ENCODE measurements at places on chromosomes 5 and 9.

DNA sequence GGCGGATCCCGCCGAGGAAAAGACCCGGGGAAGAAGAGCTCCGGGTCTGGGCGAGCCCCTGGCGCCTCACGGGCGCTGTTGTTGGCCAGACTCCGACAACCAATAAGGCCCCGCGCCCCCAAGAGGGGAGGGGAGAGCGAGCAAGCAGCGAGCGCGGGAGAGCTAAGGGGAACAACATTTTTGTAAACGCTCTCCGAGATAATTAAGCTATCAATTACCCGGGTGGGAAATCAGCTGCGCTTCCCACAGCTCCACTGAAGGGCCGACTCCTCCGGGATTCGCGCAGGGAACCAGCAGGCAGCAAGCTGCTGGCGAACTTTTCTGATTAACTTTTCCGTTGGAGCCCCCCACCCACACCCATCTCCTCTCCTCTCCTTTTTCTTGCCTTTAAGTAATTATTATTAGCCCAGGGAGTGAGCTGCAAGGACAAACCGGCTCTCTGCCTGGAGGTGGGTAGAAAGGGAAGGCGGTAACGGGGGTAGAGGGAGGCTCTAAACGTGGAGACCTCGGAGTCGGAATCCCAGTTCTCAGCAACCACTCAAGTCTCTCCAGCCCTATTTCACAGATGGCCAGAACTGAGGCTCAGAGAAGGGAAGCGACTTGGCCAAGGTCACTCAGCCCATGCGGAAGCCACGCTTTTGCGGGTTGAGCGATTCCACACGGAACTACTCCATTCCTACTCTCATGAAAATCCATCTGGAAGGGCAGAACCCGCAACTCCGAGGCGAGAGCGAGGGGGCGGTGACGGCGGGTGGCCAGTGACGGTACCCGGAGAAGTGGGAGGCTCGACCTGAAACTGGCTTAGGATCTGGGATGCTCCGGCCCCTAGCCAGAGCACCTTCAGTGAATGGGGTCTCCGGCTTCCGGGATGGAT, 1.3 kb downstream of the ASTN2 start:
- DNase-seq, result no peak
- H3K4me1 ChIP-seq, result no peaks in the 10 kb centered on the region
- no peak overlapping the region for H3K4me3 ChIP-seq

DNA sequence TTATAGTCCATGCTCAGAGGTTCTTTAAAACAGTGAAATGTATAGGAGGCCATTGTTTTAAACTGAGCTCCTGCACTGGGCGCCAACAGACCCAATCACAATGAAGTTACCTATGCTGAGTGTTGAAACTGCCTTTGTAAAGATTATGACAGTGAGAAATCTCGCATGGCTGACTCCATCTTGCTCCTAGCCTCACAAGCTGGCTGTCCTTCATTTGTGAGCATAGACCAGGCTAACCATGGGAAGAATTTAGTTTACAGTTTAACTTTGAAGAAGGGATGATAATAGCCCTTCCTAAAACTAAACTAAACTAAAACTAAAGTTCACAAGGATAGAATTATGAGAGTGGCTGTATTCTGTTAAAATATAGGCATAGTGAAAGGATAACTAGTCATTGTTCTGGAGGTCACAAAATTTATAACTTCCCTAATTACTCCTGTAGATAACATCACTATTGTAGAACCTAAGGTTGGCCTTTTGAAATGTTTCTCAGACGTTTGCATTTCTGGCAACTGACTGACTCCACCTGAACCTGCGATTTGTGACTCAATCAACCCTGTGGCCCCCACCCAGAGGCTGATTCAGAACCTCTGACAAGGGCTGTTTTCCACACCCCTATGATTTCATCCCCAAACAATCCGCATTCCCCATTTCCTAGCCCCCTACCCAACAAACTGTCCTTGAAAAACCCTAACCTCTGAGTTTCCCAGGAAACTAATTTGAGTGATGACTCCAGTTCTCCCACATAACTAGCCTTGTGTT, 59.1 kb downstream of the HMHB1 start:
- H3K4me3 ChIP-seq, result no peak overlapping the region
- no peaks in the 10 kb centered on the region for H3K36me3 ChIP-seq
- no peak overlapping the region for H3K27ac ChIP-seq
- H3K4me1 ChIP-seq, result no peaks in the 10 kb centered on the region
- H3K27me3 ChIP-seq, result no peaks in the 10 kb centered on the region

DNA sequence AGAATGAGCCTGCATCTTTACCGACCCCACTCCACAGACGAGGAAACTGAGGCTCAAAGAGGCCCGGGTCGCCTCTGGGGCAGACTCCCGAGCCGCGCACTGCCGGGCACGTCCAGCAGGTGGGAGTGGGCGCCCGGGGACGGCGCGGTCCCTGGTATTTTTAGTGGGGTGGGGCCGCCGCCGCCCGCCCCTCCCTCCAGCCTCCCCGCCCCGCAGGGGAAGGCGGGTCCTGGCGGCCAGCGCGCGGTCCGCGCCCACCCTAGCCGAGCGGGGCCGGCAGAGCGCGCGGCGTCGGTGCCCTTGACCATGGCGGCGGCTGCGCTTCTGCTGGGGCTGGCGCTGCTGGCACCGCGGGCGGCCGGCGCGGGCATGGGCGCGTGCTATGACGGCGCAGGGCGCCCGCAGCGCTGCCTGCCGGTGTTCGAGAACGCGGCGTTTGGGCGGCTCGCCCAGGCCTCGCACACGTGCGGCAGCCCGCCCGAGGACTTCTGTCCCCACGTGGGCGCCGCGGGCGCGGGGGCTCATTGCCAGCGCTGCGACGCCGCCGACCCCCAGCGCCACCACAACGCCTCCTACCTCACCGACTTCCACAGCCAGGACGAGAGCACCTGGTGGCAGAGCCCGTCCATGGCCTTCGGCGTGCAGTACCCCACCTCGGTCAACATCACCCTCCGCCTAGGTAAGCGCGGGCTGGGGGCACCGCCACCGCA, at the start of gene LAMC3:
Gene LAMC3 (plus strand): TSS at position 266 of the 710 bp plus-strand sequence. CDS start 41 bp downstream, at position 307.
- no peak within 1 kb of the TSS for H3K27ac ChIP-seq
- no peaks in the 10 kb centered on the region for H3K36me3 ChIP-seq
- H3K4me3 ChIP-seq, result no peak within 1 kb of the TSS
- peaks cover 18% of the 10 kb centered on the region for H3K27me3 ChIP-seq
- DNase-seq, result no peak
- no peaks in the 10 kb centered on the region for H3K4me1 ChIP-seq

GRCh38 chr5:58044166-58044565, 415.7 kb downstream of the PLK2 start:
- no peaks in the 10 kb centered on the region for H3K4me1 ChIP-seq
- H3K27ac ChIP-seq, result no peak overlapping the region
- H3K27me3 ChIP-seq, result no peaks in the 10 kb centered on the region
- no peak for DNase-seq
- H3K4me3 ChIP-seq, result no peak overlapping the region

GRCh38 chr9:3224931-3225330, 300.9 kb downstream of the RFX3 start:
- H3K27me3 ChIP-seq, result no peaks in the 10 kb centered on the region
- no peak overlapping the region for H3K4me3 ChIP-seq
- H3K4me1 ChIP-seq, result no peaks in the 10 kb centered on the region
- no peak for DNase-seq
- no peak overlapping the region for H3K27ac ChIP-seq

- H3K27me3 ChIP-seq, result no peaks in the 10 kb centered on the region
- no peaks in the 10 kb centered on the region for H3K4me1 ChIP-seq
- H3K27ac ChIP-seq, result no peak overlapping the region
These were observed 93.5 kb downstream of the JMY start for GRCh38 chr5:79329453-79329852.

DNA sequence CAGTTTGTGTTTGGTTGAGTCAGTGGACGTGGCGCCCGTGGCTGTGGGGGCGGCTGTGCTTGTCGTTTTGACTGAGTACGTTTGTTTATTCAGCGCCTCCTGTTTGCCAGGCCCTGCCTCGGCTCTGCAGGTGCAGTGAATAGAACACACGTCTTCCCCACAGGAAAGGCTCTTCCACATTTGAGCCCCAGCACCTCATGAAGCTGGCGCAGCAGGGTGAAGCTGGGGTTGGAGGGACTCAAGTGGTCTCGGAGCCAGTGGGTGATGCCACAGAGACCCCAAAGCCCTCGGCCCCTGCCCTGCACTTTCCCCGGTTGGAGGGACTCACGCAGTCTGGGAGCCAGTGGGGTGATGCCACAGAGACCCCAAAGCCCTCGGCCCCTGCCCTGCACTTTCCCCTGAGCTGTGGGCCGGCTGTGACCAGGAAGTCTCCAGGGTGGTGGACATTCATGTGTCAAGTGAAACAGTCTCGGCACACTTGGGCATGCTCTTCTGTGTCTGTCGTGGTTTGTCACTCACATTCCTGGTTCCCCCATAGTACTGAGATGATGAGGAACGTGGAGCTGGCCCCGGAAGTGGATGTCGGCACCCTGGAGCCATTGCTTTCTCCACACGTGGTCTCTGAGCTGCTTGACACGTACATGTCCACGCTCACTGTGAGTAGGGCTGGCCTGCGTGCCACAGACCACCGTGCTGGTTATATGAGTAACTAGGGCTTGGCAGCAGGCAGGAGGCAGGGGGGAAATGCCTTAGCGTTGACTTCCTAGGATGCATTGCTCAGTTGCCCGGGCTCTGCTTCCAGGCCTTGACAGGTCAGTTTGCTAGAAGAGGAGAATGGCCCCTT, 13.6 kb downstream of the EXOC3 start:
- no peak overlapping the region for H3K4me3 ChIP-seq
- no peak for DNase-seq
- peak overlapping the region; percentile 46 for H3K27ac ChIP-seq

- H3K27me3 ChIP-seq, result peaks cover 32% of the 10 kb centered on the region
- H3K36me3 ChIP-seq, result no peaks in the 10 kb centered on the region
- DNase-seq, result no peak
- H3K4me1 ChIP-seq, result no peaks in the 10 kb centered on the region
- no peak overlapping the region for H3K4me3 ChIP-seq
- H3K27ac ChIP-seq, result no peak overlapping the region
These were observed 23.6 kb downstream of the TNPO1 start for GRCh38 chr5:72840041-72840440.

DNA sequence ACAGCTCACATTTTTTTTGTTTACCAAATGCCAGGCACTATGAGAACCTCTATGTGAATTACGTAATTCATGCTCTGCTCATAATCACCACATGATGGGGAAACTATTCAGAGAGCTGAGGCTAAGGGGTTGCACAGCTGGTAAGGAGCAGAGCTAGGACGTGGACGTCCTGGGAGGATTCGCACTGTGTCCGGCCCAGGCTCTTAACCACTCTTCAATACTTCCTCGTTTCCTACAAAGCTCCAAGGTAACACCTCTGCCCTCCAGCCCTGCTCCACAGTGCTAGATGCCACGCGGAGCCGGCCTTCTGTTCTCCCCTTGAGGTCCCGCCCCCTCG, 8.7 kb downstream of the PHF19 start:
- DNase-seq, result no peak
- peaks cover 43% of the 10 kb centered on the region for H3K4me1 ChIP-seq
- no peaks in the 10 kb centered on the region for H3K27me3 ChIP-seq
- peaks cover 44% of the 10 kb centered on the region for H3K36me3 ChIP-seq
- H3K27ac ChIP-seq, result peak overlapping the region; percentile 49
- peak overlapping the region; percentile 75 for H3K4me3 ChIP-seq

GRCh38 chr5:66655395-66656324, 59.5 kb downstream of the MAST4 start:
- no peak overlapping the region for H3K4me3 ChIP-seq
- peaks cover 7% of the 10 kb centered on the region for H3K27me3 ChIP-seq
- DNase-seq, result no peak
- H3K4me1 ChIP-seq, result peaks cover 5% of the 10 kb centered on the region
- no peak overlapping the region for H3K27ac ChIP-seq

DNA sequence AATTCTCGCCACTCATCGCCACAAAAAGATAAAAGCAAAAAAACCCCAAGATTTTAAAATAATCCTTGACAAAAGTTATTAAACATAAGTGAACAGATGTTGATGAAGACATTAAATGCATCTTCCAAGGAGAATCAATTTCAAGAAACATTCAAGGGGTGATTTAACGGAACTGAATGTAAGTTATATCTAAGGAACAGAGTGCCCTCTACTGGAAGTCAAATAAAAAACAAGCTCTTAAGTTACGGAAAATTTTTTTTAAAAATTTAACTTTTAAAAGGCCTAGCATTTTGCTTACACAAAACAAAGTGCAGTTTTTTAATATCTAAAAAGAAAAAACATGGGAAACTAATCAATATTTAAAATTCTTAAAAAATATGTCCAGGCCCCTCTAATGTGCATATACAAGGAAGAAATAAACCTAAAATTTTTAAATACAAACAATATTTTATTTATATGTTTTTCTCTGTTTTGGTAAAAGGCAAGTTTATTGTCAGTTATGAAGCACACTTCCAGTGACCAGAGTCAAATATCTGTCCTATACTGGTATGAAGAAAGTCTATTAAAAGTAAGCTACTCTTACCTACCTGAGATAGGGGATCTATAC, 28.0 kb downstream of the TEX10 start:
- H3K4me3 ChIP-seq, result no peak overlapping the region
- peaks cover 5% of the 10 kb centered on the region for H3K4me1 ChIP-seq
- peaks cover 22% of the 10 kb centered on the region for H3K36me3 ChIP-seq
- no peak for DNase-seq
- H3K27me3 ChIP-seq, result no peaks in the 10 kb centered on the region

- peaks cover 17% of the 10 kb centered on the region for H3K4me1 ChIP-seq
- no peak overlapping the region for H3K4me3 ChIP-seq
- DNase-seq, result no peak
These were observed 153.9 kb downstream of the GPBP1 start for GRCh38 chr5:57327561-57328367.

DNA sequence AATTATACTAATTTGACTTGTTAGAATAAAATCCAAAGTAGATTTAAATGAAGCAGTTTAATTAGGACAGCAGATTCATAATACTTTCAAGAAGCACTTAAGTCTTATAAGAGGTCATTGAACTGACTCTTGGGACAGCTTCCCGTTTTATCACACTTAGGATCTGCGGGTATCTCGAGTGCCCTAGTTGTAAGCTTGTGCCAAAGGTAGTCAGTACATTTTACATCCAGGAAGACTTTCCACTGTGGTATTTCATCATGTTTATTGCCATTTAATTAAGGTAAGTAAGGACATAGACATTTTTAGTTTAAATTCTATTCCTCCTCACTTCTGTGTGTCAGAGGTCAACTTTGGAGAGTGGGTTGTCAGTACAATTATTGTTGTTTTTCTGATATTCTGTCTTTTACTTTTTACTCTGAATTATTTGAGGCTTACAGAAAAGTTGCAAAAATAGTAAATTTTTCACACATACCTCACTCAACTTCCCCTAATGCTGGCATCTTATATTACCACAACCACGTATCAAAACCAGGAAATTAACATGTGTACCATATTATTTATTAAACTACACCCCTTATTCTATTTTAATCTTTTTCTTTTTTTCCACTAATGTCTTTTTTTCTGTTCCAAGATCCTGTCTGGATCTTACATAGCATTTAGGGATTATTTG, 7.5 kb upstream of the ZNF367 start:
- H3K27me3 ChIP-seq, result peaks cover 7% of the 10 kb centered on the region
- no peak for DNase-seq
- H3K27ac ChIP-seq, result no peak overlapping the region
- H3K4me1 ChIP-seq, result peaks cover 17% of the 10 kb centered on the region

DNA sequence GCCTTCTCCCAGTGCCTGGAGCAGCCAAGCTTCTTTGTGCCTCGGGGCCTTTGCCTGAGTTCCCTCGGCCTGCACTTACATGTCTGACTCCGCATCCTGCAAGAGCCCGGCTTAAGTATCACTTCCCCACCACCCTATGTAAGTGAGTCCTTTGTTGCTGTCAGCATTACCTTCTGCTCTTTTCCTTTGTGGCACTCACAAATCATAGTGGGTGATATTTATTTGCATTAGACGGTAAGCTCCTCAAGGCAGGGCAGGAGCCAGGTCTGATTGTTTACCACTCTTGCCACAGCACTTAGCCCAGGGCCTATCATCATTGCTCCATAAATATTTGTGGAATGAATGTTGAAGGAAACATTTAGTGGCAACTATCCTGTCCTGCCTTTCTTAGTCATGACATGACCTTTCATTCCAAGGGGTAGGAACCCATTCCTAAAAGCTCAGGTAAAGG, 4.8 kb downstream of the GM2A start:
- no peak for DNase-seq
- no peak overlapping the region for H3K4me3 ChIP-seq
- H3K4me1 ChIP-seq, result peaks cover 26% of the 10 kb centered on the region
- H3K27ac ChIP-seq, result no peak overlapping the region
